ENCODE measurements at places on chromosomes 4 and X.

- no peak for DNase-seq
Observed at GRCh38 chr4:110294165-110294564, 95.8 kb upstream of the ELOVL6 start.

- DNase-seq: no peak
Observed at GRCh38 chr4:188691811-188692210, 552.6 kb downstream of the TRIML1 start.

DNA sequence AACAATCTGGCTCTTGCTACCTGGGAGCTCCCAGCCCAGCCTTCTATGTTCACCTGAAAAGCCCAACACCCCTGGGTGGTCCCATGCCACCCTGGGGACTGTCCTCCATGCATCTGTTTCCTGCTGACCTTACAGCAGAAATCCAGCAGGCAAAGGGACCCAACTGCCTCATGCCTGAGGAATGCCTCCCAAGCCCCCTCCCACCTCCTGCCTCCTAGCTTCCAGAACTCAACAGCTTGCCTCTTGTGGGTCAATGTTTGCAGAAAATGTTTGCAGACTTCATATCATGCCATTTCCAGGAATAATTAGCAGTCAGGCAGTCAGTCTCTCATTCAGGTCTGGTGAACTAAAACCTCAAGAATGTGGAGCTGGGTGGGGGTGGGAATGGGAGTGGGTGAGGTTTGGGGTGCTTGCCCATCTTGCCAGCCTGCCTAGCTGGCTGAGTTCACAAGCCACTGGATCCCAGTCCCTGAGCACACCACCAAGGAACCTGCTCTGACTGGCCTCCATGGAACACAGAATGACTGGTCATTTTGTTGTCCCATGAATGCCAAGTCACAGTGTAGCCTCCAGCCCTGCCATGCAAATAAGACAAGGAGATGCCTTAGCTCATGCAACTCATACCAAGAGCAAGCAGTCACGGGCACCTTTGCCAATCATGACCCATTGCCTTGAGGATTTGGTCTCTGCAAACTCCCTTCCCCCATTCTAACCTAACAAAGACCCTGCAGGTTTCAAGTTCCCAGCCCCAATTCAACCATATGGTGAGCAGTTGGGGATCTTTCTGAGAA lies 12.1 kb upstream of the PLAC1 start:
- DNase-seq: peak; percentile 13

DNA sequence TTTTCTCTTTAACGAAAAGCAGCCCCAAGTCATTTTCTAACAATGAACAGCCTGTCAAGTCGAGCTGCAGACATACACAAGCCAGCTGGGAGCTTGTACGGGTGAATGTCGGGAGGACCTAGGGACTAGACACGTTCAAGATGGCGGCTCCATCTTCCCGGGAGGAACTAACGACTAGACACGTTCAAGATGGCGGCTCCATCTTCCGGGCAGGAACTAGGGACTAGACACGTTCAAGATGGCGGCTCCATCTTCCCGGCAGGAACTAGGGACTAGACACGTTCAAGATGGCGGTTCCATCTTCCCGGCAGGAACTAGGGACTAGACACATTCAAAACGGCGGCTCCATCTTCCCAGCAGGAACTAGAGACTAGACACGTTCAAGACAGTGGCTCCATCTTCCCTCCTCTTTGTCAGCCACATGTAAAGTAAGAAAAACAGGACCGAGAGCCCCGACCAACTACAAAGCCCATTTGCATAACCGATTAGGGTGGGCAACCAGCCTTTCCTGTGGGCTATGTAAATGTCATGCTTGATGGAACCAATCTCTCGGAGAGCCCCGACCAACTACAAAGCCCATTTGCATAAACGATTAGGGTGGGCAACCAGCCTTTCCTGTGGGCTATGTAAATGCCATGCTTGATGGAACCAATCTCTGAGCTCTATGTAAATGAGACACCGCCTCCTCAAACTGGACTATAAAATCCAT lies 175.5 kb downstream of the DHRSX start:
- no peak for DNase-seq

GRCh38 chr4:14111730-14112181 lies 484.2 kb upstream of the BOD1L1 start:
- no peak for DNase-seq

GRCh38 chr4:105674011-105674410 lies 34.5 kb downstream of the INTS12 start:
- DNase-seq: no peak

GRCh38 chrX:18406531-18407266 lies 18.7 kb upstream of the CDKL5 start:
- no peak for DNase-seq

DNA sequence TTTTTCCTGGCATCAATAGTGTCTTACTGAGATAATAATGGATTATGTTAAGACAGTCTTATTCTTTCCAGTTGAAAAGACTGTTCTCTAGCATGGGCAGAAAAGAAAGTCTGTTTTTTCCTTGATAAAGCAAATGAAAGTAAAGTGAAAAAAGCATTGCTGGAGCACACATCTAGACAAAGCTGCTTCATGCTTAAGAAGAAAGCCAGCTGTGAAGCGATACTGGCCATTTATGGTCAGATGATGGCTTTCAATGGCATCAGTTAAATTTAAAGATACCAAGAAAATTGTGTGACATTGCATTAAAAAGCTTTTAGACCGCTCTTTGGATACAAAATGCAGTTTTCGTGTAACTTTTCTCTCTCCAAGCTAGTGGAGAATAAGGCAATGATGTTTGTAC lies 242.1 kb upstream of the TRAM1L1 start:
- no peak for DNase-seq

GRCh38 chr4:169315530-169316343 lies 45.0 kb upstream of the SH3RF1 start:
- DNase-seq: peak; percentile 5

DNA sequence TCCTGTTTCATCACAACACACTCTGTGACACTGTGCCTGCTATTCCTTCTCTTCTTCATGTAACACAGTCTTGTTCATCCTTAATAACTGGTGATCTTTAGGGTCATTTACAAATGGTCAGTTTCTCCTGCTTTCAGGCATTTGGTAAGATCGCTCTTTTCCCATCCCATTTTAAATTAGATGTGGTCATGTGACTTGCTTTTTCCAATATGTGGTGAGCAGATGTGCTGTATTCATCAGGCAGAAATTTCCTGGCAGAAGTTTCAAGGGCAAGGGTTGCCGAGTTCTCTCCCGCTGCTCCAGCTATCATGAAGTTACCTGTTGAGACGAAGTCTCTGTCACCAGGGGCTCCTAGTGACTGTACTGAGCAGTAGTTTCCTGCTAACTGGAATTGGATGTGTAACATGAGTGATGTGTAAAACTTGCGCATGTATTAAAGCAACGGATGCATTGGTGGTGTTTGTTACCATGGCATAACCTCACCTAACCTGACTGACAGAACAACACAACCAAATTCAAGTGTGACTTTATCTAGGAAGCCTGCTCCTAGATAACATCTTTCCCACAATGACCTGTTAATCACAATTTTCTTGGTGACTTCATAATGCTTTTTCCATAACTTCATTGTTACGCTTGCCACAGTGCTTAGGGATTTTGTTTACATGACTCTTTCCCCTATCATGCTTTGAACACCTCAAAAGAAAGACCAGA lies 29.5 kb upstream of the BMPR1B start:
- DNase-seq: no peak

DNA sequence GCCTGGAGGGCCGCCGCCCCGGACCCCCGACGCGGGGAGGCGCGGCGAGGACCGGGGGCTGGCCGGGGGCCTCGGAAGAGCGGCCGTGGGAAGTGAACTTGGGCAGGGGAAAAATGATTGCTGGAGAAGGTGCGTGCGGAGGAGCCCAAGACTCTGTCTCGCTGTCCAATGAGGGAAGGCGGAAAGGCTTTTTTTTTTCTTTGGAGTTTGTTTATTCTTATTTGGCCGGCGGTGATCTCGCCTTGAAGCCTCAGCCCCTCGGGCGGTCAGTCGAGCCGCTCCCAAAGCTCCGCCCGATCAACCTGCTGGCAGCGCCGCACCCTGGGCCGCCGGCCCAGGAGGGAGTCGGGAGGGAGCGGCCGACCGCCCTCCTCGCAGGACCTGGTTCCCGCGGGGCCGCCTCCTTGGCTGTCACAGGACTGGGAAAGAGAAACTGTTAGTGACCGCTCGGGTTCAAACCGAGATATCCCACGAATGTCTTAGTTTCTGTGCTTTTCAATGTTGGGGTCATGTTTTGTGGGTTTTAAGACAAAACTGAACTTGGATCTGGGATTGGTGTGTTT lies 2.5 kb downstream of the CPEB2 start:
- no peak for DNase-seq

DNA sequence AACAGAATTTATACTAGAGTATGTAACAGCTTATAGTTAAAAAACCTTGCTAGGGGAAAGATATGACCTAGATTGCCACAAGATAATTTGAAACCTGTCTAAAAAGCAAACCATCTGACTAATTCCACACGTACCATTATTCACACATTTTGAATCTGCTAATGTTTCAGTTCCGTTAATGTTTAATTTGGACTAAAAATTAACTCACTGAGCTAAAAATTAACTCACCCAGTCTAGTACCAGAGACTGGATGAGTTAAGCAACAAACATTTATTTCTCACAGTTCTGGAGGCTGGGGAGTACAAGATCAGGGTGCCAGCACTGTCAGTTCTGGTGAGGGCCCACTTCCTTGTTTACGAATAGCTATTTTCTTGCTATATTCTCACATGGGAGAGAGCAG lies 231.5 kb upstream of the DIAPH2 start:
- no peak for DNase-seq

DNA sequence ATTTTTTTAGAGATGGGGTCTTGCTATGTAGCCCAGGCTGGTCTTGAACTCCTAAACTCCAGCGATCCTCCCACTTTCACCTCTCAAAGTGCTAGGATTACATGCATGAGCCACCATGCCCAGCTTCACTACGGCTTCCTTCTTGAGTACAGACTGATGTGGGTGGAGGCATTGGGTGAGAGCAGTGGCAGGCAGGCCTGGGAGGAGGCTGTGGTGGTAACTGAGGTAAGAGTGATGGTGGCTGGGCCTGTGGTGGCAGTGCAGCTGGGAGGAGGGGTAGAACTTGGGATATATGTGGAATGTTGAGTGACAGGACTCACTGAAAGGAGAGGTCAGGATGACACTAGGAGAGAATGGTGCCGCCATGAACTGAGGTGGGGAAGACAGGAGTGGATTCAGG lies 80.9 kb downstream of the MED28 start:
- no peak for DNase-seq

GRCh38 chrX:85851418-85851817 lies 195.9 kb downstream of the CHM start:
- DNase-seq: no peak

- DNase-seq: no peak
Observed at GRCh38 chr4:83108101-83108861, 6.2 kb downstream of the PLAC8 start.

DNA sequence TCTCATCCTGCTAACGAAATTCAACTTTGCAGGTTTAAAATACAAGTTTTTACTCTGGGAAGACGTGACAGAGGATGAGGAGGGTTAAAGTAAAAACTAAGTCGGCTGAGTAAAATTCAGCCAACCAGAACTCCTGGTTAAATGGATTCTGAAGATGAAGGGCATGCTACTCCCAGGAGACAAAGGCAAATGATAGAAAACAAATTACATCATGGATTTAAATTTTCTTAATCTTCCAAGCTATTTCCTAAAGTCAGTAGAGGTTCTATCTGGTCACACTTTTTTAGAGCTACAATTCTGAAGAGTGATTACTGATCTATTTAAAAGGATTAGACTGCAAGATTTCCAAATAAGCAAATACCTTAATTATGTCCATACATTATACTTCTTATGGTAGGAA lies 47.9 kb downstream of the ZNF827 start:
- no peak for DNase-seq

DNA sequence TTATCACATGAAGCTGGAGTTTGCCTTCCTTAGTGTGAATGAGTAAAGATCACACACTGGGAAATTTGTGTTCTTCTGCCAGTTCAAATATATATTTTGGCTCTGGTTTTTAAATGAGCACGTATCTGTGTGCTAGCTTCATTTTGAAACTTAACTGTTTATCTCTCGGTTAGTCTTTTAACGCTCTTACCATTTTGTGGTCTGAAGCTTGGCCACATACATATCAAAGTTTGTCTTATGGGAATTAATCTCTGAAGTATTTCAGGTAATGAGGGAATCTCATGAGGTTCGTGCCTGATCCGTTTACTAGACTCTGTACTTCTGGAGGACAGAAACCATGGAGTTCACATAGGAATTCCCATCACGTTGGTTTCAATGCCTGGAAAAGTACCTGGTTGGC lies 13.8 kb downstream of the ATP10D start:
- no peak for DNase-seq

- DNase-seq: no peak
Observed at GRCh38 chr4:155759372-155760252, 791 bp downstream of the GUCY1B1 start.

DNA sequence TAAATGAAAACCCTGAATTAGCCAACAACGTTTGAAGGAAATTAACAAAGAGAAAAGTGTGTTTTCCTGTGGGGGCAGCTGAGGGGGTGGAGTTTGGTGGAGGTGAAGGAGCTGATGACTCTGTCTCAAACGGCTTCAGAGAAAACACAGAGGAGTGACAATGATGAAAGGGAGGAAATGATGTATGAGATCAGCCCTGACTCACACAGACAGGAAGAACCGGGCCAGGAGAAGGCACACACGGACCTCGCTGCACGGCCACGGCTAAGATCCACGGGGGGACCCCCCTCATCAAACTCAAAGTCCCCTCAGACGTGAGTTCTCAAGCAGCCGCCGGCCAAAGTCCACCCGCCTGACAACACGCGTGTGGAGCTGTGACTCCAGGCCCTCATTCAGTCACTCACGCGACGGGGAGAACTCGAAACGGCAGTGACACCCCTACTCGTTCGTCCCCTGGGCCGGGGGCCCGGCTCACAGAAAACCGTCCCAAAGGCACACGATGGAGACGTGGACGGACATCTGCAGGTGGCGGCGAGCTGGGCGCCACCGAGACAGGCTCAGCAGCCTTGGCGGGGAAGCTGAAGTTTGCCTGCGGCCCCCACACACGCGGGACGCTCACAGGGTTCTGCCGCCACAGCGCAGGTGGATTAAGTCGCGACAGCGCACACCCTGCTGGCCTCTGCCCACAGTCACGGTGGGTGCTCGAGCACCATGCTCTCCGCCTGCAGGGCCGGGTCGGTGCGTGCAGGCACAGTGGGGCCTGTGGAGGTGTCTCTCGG lies 28.8 kb downstream of the PPP2R3B start:
- DNase-seq: no peak

- DNase-seq: no peak
Observed at GRCh38 chr4:181845617-181846016, 397.6 kb upstream of the TENM3 start.

GRCh38 chr4:41268721-41269517 lies 12.2 kb downstream of the UCHL1 start:
- DNase-seq: no peak

DNA sequence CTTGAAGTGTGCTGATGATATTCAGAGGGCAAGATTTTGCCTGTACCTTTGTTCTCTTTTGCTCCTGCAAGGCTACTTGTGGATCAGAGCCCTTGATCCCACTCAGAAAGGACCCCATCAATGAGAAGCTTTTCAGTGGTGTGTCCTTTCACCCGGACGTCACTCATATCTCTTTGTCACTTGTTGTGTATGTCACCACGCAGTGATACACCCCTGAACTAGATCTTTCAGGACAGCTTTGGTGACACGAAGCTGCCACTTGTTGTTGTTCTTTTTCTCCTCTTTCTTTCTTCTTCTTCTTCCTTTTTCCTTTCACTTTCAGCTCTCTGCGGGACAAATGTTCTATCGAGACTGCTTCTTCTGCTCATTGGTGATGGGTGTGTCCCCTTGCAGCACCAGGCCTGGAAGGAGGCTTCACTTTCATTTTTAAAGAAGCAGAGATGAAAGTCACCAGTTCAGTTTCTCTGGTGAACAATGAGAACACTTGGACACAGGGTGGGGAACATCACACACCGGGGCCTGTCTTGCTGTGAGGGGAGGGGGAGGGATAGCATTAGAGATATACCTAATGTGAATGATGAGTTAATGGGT lies 83.6 kb downstream of the NBDY start:
- DNase-seq: no peak
